ENCODE measurements at places on chromosomes 6 and 20.

DNA sequence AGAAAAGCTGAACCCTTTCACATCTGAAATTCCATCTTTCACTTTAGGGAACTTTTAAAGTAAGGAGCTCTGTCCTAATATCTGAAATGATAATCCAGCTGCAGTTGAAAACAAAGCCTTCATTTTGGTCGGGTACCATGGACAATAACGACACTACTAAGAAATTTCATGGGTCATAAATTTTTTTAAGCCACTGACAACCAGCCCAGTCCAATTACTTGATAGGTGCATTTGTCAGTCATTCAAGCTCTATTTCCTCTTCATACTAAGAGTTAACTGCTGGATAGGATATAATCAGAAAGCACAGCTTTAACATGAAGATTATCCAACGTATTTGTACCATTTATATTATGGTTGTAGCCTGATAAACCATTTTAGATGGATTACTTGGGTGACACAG is 52.5 kb downstream of the MMUT start:
- DNase-seq = no peak

DNA sequence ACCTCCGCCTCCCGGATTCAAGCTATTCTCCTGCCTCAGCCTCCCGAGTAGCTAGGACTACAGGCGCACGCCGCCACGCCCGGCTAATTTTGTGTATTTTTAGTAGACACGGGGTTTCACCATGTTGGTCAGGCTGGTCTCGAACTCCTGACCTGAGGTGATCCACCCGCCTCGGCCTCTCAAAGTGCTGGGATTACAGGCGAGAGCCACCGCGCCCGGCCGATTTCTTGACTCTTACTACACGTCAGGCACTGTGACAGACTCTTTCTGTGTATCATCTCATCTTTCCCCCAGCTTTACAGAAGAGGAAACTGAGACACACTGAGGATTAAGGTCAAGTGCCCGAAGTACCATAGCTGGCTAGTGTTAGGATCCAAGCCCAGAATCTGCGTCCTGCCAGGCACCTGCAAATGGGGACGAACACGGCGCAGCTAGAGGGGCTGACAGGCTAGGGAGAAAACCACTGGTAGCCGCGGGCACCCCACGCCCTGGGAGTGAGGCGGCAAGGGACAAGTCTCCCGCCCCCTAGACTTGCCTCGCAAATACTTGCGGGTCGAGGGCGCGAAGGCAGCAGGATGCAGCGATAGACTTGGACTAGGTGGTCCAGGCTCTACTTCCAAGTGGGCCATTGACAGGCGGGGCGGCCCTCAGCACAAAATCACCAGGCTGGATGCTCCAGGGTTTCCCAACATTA is 1.1 kb upstream of the TAF8 start:
- no peak for DNase-seq

GRCh38 chr6:156645097-156645496 is 132.1 kb upstream of the ARID1B start:
- DNase-seq = no peak

- DNase-seq = no peak
Measured at GRCh38 chr6:143842461-143842901, 657 bp upstream of the LTV1 start.

DNA sequence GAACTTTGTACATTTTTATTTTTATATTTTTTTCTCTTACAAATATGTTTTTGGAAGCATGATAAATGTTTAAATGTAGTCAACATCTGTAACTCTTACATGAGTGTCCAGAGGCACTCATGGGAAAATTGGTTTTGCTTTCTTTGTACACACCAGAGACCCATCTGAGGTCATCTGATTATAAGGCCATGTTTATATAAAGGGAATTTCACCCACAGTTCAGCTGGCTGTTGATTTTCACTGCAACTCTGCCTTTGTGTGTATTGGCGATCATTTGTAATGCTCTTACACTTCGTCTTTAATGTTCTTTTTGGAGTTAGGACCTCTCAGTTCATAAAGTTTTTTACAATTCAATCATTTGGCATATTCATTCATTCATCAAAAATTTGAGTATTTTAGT is 28.1 kb downstream of the RIOK1 start:
- DNase-seq = no peak

DNA sequence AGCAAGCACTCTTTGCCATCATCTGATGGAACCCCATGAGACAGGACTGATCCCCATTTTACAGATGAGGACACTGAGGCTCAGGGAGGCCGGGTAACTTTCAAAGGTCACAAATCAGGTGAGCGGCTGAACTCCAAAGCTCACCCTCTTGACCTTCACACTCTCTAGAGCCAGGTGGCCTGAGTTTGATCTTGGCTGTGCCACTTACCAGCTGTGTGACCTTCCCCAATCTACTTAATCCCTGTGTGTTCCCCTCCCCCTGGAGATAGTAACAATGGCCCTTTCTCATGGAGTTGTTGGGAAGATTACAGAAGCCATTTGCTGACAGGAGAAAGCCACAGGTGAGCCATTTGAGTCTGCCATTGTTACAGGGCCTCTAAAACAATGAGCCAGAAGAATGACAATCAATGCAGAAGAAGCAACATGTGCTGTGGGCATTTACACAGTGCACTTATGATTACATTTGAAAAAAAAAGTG is 34.5 kb downstream of the BMP7 start:
- DNase-seq = no peak

- DNase-seq = no peak
Measured at GRCh38 chr6:36463676-36464075, 20.9 kb downstream of the KCTD20 start.

DNA sequence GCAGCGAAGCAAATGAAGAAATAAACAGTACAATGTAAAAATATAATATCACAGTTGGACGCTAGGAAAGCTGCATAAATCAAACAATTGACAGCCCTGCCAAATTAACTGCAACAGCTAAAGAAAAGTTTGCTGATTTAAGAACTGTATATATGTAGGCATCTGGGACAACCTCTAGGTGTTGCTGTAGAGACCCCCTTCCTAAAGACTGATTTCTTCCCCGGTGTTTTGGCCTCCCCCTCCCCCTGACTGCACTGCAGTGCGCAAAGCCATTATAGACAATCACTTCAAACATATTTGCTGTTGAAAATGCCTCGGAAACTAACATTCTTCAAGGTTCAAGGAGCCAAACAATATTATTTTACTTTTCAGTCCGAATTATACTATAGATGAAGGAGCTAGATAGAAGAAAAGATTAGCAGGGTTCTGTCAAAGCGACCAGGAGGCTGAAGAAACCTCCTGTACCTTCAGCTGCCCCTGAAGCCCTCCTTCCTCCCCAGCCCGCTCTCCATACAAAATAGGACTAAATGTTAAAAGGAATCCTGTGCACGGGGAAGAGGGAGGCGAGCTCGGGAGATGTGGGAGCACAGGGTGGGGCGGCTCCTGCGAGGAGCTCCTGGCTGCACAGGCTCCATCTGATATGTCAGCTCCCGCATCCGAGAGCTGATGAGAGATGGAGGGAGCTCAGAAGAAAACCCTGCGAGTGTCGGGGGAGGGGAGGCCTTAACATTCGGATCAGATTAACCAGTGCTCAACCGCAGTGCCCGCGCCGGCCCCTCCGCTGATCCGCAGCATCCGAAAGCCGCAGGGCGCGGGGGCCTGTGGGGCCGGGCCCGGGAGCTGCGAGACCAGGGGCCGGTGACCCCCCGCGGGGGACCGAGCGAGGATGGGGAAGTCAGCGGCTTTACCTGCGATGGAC is 822 bp downstream of the ELOVL4 start:
- DNase-seq = no peak

GRCh38 chr20:17287503-17287902 is 60.7 kb downstream of the PCSK2 start:
- no peak for DNase-seq

DNA sequence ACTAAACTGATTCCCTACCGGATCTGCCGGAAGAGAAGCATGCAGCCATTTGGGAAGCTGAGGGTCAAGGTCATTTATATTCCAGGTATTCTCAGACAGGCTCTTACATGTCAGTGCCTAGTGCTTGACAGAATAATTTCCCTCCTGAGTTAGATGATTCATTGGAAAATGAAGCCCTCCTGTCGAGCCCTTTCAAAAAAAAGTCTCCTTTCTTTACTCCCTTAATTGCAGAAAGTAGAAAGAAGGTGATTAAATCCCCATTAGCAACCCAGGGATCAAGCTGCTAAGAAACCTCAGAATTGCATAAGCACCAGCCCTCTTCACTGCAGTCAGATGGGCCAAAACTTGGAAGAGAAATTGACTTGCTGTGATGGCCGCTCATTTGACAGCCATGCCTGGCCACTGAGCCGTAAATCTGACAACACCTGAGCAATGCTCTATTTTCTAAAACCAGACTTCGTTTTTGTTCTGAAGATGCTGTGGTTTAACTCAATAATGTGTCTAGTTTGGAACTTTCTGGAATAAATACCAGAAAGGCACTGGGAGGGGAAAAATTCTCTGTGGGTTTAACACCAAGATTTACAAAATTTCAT is 61.0 kb upstream of the ARMH2 start:
- DNase-seq = no peak

DNA sequence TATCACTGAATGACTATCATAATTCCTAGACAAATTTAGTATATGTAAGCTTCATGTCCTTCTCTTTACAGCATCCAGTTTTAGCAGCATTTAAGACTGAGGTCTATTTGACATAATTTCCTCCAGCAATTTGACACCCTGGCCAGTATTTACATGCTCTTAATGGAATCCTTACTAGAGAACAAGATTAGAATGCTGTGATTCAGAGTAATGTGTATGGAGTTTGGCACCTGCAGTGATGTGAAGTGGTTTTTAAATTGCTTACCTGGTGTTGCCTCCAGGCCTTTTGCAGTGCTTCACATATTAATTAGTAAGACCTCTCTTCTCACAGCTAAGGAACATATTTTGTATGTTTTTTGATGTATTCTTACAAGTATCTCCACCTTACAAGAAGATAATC is 9.8 kb downstream of the NKX2-4 start:
- DNase-seq = no peak

DNA sequence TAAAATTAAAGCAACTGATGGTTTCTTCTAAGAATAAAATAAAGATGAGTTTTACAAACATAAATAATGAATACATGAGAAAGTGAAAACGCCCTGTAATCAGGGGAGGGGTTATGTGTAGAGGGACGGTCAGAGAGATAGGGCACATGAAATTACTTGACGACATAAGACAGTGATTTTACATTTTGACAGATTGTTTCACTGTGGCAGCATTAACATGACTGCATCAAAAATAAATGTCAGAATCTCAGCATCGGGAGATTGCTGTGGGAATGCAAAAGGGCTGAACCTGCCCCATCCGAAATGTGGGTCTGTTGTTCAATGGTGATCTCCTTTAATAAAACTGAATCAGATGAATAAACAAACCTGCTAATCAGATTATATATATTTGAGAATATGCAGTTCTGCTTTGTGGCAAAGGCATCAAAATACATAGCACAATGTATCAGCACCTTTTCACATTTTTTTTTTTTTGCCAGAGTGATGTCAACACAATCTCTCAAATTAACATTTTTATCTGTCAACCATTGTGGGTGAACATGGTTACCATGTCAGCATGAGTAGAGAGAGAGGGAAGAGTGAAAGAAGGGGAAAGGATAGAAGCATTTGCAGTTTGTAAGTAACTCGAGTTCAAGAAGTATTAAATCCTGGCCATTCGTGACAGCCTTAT is 177.1 kb upstream of the MAN1A1 start:
- DNase-seq = no peak

- DNase-seq = no peak
Measured at GRCh38 chr6:78530208-78530607, 337.1 kb upstream of the IRAK1BP1 start.
